ENCODE measurements at places on chromosomes 11 and 22. TPM values are rescaled to one million over a fixed set of nuclear protein-coding genes. Genes with fewer than 3 reads are reported as not detected.
A peak's percentile ranks its signal among the peaks of the same experiment; 100 is the strongest.

DKK3 gene
- not detected for total RNA-seq

MS4A1 gene
- 2,024 TPM for total RNA-seq

OR10G7 gene
- total RNA-seq: not detected

GRCh38 chr11:6526411-6527135 is 29.5 kb downstream of the DNHD1 start:
- H3K4me3 ChIP-seq: no peak overlapping the region
- H3K36me3 ChIP-seq: peaks cover 18% of the 10 kb centered on the region
- peaks cover 10% of the 10 kb centered on the region for H3K4me1 ChIP-seq
- no peak overlapping the region for H3K27ac ChIP-seq

GRCh38 chr11:128294001-128294670 is 293.2 kb downstream of the ETS1 start:
- DNase-seq: no peak
- peak overlapping the region; percentile 99 for H3K27ac ChIP-seq
- H3K36me3 ChIP-seq: no peaks in the 10 kb centered on the region
- peaks cover 98% of the 10 kb centered on the region for H3K4me1 ChIP-seq
- peak overlapping the region; percentile 11 for H3K4me3 ChIP-seq
- H3K27me3 ChIP-seq: no peaks in the 10 kb centered on the region

DNA sequence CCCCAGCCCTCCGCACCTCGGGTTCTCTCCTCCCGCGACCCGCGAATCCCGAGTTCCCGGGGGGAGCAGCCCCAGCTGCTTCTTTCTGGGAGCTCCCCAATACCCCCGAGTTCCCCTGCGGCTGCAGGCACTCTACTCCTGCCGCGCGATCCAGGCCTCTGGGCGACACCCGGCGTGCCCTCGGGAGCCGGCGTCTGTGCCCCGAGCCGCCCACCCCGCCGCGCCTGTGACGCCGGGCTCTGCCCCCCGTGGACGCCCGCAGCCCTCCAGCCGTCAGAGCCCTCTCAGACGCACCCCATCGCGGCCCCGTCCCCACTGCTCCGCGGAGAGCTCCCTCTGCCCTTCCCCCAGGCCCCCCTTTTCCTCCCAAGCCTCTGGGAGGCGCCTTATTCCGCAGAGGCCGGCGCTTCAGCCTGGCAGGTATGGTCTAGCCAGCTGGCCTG is 422 bp downstream of the GLB1L2 start:
- H3K27me3 ChIP-seq: peaks cover 47% of the 10 kb centered on the region
- peaks cover 9% of the 10 kb centered on the region for H3K4me1 ChIP-seq
- H3K4me3 ChIP-seq: peak overlapping the region; percentile 75
- H3K36me3 ChIP-seq: no peaks in the 10 kb centered on the region

DNA sequence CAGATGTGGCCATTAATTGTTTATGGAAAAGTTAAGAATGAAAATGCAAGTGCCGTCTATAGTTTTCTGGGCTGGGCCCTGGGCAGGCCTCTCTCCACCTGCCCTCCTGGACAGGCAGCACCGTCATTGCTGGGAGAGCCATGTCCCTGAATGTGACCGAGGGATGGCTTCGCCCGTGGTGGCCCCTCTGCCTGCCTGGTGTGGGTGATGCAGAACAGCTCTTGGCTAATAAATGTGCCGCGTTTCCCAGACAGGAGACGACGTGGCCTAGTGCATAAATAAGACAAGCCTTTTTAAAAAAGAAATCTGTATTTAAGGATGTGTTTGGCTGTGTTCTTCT is 407.3 kb downstream of the TBC1D22A start:
- H3K27me3 ChIP-seq: no peaks in the 10 kb centered on the region
- no peak overlapping the region for H3K27ac ChIP-seq
- DNase-seq: no peak
- peaks cover 52% of the 10 kb centered on the region for H3K36me3 ChIP-seq
- H3K4me3 ChIP-seq: no peak overlapping the region
- H3K4me1 ChIP-seq: peaks cover 7% of the 10 kb centered on the region

GRCh38 chr11:58726737-58727414 is 4.9 kb downstream of the GLYAT start:
- DNase-seq: no peak
- no peaks in the 10 kb centered on the region for H3K27me3 ChIP-seq
- no peaks in the 10 kb centered on the region for H3K36me3 ChIP-seq
- H3K4me1 ChIP-seq: peaks cover 14% of the 10 kb centered on the region
- no peak overlapping the region for H3K4me3 ChIP-seq

DNA sequence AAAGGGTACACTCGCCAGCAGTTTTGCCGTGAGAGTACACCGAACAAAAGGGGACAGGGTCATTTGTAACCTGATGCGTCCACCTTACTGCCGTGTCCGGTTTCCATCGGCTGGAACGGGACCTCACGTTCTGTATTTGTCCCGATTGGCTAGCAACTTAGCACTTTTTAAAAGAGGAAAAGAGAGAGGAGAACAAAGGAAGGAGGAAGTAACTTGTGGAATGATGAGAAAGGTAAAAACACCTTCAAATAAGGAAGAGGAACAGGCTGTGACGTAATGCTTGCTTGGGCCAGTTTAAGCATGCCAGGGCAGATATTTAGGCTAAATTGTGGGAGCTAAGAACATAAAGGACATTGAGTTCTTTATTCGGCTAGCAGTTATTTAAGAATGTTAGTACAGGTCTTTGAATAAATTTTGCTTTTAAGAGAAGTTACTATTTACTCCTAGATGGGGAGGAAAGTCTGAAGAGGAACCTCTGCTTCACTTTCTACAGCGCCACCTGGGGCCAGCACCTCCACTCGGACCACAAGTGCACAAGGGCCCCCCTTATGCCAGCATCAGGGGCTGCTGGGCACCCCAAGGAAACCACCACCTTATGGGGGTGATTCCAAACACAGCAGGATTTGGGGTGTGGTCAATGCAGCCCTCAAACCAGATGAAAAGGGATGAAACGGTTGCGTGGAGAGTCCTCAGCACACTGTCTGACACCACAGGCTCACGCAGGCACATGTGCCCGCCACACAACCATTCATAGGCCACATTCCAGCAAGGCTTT is 5.8 kb downstream of the ARSA start:
- H3K27me3 ChIP-seq: no peaks in the 10 kb centered on the region
- H3K27ac ChIP-seq: peak overlapping the region; percentile 94
- H3K4me3 ChIP-seq: peak overlapping the region; percentile 85
- peaks cover 38% of the 10 kb centered on the region for H3K4me1 ChIP-seq

- no peaks in the 10 kb centered on the region for H3K36me3 ChIP-seq
- DNase-seq: no peak
- H3K27ac ChIP-seq: no peak overlapping the region
- H3K4me1 ChIP-seq: no peaks in the 10 kb centered on the region
Measured at GRCh38 chr11:27139742-27140367, 99.2 kb downstream of the BBOX1 start.

GRCh38 chr11:123473941-123474677 is 44.0 kb downstream of the GRAMD1B start:
- DNase-seq: no peak
- H3K4me1 ChIP-seq: peaks cover 14% of the 10 kb centered on the region
- H3K36me3 ChIP-seq: no peaks in the 10 kb centered on the region
- H3K27ac ChIP-seq: no peak overlapping the region

- no peaks in the 10 kb centered on the region for H3K36me3 ChIP-seq
- DNase-seq: no peak
- H3K4me3 ChIP-seq: peak overlapping the region; percentile 77
- peak overlapping the region; percentile 31 for H3K27ac ChIP-seq
- peaks cover 6% of the 10 kb centered on the region for H3K27me3 ChIP-seq
Measured at GRCh38 chr11:111938687-111939160, 1.6 kb downstream of the DIXDC1 start.

DNA sequence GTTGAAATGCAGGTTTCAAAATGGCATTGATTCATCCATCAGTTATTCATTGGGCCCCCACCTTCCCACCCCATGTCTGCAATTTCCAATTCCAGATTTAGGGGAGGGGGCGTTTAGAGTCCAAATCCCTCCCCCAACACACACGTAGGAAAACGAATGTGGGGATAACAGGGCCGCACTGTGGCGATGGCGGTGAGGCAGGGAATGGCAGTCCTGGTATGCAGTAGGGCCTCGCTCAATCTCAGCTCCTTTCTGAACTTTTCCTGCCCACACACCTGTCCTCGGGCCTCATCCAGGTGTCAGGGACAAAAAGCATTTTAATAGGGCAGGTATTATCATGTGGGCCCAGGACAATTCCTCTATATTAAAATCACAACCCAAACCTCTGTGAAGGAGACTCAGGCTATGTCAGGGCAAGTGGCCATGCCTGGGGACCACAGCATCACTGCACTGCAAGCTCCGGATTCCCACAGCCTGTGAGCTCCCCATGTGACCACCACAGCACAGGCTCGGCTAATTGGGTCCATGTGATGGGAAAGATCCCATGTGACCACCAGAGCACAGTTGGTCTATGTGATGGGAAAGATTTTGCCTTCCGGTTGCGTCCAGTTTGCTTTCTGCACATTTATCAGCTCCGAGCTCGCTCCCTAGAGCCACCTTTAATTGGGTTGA is 44.5 kb downstream of the RTL6 start:
- no peak for DNase-seq
- peaks cover 12% of the 10 kb centered on the region for H3K4me1 ChIP-seq
- H3K36me3 ChIP-seq: no peaks in the 10 kb centered on the region
- no peaks in the 10 kb centered on the region for H3K27me3 ChIP-seq

DNA sequence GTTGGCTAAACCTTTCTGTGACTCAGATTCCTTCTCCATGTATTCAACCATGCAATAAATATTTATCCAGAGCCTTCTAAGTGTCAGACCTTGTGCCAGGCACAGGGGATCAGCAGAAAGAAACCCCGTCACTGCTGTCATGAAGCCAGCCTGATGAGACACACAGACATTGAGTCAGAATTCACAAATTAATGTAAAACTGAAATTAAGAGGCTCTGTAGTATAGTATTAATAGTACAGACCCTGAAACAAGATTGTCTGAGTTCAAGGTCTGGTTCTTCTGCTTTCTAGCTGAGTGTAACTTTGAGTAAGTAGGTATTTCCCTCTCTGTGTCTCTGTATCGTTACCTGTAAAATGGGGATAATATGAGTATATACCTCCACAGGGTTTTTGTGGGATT is 46.9 kb downstream of the ME3 start:
- no peak for DNase-seq
- H3K4me1 ChIP-seq: no peaks in the 10 kb centered on the region
- H3K27me3 ChIP-seq: peaks cover 6% of the 10 kb centered on the region
- H3K4me3 ChIP-seq: no peak overlapping the region

GRCh38 chr11:76234021-76234415 is 27.7 kb upstream of the WNT11 start:
- H3K4me3 ChIP-seq: peak overlapping the region; percentile 95
- DNase-seq: peak; percentile 52
- H3K4me1 ChIP-seq: peaks cover 32% of the 10 kb centered on the region
- H3K27ac ChIP-seq: no peak overlapping the region
